DMS 273 treated with DMSO at 0.1 percent for 48 hours (cell line): ENCODE measurements at places on chromosomes 1 and 21.

- no peak for DNase-seq
Measured at GRCh38 chr1:117541003-117541402, 64.8 kb upstream of the TENT5C start.

GRCh38 chr21:27740084-27740483 is 773.2 kb upstream of the ADAMTS5 start:
- DNase-seq, result no peak

DNA sequence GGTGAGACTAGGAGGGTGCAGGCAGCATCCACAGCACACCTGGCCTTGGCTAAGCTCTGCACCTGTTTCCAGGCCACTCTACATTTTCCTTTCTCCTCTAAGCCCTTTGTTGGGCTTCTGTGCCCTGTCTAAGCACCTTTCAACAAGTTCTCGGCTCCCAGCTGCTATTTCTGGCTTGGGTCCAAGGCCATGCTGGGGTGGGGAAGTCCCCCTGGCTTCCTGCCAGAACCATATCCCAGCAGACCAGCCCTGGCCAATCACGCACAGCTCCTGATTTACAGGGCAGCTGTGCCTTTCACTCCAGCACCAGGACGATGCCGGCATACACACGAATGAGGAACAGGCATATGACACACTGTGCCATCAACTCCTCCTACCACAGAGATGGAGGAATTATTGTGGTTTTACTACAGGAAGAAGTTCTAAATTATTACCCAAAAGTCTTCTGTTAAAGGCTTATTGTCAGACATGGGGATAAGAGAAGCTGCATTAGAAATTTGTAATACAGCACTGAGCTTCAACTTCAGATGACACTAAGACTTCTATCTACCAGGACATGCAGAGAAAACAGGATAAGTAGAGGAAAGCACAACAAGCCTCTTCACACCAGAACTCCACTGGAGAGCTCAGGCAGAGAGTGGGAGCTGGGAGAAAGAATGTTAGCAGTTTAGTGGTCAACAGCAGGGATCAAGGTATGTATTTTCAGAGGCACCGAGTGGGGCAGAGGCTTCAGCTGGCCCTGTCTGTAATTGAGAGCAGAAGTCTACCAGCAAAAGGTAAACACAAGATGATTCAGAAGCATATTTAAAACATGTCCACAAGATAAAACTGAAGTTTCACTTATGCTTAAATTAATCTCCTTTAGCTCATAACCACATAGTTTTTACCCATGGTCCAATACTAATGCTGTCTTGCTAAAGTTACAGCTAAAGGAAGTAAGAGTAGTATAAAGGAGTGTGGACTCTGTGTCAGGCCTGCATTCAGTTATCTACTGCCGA is 37.4 kb downstream of the TRIT1 start:
- peak; percentile 100 for DNase-seq

DNA sequence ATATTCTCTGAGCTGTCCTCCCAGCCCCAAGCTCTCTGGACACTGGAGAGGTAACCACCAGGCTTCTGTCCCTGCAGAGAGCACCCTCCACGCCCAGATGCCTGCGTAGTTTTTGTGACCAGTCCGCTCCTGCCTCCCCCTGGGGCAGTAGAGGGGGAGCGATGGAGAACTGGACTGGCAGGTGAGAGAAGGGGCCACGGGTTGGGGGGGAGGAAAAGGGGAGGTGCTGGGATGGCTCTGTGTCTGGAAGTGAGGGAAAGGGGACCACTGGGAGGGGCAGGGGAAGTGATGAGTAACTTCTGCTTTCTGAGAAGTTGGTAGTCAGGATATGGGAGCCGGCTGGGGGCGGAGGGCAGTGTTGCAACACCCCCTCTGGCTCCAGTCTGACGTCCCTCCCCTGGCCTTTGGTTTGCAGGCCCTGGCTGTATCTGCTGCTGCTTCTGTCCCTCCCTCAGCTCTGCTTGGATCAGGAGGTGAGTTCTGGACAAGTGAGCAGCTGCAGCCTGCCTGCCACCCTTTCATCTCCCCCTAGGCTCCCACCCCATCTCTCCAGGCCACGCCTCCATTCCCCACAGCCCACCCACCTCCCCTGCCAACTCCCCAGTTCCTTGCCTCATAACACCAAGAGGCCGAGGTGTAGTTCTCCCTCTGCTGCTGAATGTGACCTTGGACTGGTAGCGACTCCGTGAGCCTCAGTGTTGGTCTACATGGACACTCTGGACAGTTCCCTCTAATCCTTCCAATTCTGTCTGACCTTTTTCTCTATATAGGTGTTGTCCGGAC is 3.1 kb downstream of the ADAMTSL4 start:
- DNase-seq, result no peak

DNA sequence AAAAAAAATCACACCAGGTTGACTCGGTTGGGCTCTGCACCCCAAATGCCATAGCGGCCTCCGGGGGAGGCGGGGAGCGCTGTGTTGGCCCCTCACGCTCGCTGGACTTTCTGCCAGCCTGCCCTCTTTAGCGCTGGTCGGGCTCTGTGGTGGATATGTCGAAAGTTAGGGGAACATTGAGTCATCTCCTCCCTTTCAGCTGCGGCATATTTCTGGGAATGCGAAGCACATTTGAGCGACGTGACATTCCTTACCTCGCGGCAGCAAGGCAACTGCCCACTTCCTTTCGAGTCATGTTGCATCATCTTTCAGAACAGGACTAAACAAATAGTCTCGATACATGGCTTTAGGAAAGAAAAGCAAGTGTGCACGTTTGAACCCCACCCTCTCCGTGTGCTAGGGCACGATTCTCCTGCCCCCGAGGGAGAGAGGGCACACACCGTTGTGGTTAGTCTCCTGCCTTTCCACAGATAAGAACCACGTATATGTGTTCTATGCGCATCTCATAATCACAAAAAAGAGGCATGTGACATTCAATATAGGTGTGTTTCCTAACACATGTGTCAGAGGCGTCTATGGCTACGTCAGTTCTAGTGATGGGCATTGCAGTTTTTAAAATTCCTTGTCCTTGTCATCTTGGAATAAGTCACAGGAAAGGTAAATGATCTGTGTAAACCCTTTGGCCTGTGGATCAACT is 105.9 kb upstream of the SLC45A1 start:
- no peak for DNase-seq

DNA sequence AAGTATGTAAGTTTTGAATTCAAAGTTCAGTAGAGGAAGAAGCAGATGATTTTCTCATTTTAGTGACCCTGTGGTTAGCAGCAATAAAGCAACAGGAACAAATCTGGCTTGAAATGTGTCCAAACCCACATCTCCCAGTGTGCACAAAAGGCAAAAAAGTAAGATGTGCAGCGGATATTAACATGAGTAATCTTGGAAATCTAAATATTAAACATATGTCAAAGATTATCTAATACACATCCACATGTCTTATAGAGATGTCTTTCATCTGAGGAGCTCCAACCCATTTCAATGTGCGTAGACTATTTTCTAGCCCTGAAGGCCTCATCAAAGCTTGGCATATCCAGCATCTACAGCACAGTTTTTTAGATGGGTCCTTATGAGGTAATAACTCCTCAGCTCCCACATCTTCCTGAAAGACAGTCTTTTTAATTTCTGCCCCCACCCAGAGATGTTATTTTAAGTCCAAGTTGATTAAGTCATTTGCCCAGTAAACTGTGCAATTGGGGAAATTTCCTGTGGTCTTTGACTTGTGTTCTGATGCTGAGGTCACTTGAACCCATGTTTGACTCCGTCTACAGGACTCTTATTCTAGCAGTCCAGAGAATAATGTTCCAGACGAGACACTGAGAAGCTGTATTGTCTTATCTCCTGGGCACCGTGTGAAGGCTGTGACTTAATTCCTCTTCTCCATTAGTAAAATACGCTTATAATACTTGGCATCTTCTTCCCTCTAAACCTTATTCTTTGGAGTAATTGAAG is 73.7 kb downstream of the LMO4 start:
- DNase-seq, result no peak

- DNase-seq, result no peak
Measured at GRCh38 chr1:235953801-235954200, 87.1 kb upstream of the LYST start.

DNA sequence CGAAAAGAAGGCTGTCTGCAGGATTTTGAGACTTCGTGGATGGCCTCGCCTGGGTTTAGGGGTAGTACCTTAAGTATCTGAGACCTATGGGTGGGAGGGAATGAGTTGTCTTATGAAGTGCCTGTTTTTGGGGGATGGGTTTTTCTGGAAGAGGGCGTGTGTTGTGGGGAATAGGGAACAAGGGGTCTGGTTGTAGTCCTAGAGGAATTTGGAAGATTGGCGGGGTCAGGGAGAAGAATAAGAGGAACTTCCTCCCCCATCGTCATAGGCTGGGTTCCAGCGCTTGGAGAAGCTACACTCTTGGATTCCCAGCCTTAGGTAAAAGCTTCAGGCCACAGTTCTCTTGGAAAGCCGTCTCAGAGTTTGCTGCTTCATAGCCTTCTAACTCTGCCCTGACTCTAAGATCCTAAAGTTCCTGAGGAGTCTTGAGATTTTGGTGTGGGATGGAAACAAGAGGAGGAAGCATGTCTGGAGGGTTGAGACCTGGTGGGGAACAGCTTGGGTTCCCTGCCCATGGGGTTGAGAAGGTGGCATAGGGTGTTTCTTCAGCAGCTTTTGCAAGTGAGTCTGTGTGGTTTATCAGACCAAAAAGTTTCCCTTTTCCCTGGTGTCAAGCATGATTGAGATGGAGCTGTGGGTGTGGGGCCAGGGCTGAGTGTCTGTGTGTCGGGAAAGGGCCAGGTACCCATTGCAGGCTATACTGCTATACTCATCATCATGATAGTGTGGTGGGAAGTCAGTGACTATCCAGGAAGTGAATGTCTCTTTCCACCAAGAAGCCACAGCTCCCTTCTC is 1.8 kb downstream of the VANGL2 start:
- DNase-seq, result no peak

GRCh38 chr1:23376890-23377811 is 7.5 kb upstream of the ZNF436 start:
- no peak for DNase-seq

GRCh38 chr1:9687874-9688582 is 36.5 kb downstream of the PIK3CD start:
- DNase-seq, result no peak

- no peak for DNase-seq
Measured at GRCh38 chr21:35216996-35217395, 167.9 kb upstream of the RUNX1 start.

GRCh38 chr1:51210055-51210454 is 26.0 kb upstream of the RNF11 start:
- DNase-seq, result no peak

DNA sequence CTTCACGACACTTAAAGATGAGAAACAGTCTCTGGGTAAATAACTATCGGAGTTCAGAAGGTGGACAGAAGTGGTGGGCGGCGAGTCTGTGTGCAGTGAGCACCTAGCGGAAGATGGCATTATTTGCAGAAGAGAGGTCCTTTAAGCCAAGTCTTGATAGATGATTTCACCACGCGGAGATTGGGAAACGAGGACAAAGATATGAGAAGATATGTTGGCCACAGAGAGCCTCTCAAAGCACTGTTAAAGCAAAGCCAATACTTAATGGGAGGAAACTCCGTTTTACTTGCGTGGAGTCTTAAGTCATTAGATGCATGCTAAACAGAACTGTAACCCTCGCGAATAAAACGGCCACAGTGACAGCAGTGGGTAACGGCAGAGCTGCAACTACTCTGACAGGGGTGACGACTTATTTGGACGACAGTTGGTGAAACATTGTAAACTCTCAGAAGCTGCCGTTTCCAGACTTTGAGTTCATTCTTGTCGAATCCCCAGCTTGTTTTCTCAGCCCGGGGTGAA is 577 bp upstream of the CEP350 start:
- no peak for DNase-seq

DNA sequence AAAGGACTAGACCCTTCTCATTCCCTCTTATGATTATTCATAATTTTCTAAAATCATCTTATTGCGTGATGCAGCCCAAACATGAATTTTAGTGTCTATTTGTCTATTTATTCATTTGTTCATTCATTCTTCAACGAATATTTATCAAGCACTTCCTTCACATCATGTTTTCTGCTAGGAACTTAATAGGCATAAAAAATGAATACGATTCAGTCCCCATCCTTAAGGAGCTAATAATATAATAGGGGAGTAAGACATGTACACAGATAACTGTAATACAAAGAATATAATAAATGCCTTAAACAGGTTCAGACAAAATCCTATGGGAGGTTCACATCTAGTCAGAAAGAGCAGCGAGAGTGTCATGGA is 20.2 kb downstream of the BCL9 start:
- DNase-seq, result no peak

DNA sequence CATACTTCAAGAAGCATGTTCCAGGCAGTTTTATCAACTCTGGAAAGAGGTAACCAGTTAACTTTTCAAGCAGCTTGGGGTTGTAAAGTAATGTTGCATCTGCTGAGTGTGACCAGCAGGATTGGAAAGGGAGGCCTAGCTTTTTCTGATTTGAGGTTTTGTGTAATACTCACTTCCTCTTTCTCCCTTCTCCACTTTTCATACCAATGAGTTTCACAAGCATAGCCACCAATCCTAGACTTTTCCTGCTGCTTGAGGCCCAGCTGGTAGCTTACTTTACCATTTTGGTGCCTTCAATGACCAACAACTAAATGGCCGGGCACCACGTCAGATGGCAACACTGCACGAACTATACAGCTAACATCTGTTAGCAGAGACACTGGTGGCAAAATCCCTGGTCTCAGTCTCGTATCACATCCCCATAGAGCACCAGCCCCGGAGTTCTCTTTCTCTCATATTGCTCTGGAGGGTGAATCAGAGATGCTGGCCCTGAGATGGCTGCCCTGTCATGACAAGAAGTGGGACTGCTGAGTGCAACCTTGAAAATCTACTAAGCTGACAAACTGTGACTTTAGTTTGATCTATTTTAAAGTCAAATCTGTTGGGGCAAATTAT is 14.8 kb upstream of the GPR88 start:
- no peak for DNase-seq

GRCh38 chr1:163296504-163297263 is 25.1 kb upstream of the NUF2 start:
- DNase-seq, result no peak

GRCh38 chr1:53115403-53116306 is 26.8 kb downstream of the SLC1A7 start:
- DNase-seq, result no peak

DNA sequence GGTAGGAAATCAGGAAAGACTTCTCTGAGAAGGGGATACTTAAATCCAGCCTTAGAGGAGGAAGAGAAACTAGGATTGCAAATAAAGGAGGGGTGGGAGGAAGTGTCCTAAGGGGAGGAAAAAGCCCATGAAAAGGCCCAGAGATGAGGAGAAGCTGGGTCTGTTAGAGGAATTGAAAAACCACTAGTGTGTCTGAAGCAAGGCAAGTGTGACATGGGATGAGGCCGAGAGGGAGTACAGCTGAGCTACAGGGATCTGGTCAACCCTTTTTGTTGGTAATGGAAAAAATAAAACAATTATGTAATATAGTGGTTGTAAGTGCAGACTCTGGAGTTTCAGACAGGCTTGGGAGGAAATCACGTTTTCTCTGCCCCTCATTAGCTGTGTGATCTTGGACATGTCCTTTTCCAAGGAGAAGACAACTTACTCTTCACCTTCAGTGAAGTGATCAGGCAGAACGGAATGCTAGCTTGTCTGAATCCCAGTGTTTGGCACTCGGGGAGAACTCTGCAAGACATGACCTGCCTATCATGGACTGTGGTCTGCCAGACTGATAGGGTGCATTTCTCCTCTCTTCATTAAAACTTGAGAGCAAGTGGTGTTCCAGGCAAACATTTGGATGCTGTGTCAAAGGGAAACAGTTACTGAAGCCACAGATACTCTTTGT is 7.4 kb upstream of the S100A10 start:
- no peak for DNase-seq
